Stimulated activated CD4-positive, alpha-beta T cell treated with anti-CD3 and anti-CD28 coated beads, Interleukin-1b, Interleukin-23, amount 100 ng/mL, for 1 hour (primary cell): ENCODE measurements at places on chromosomes 5 and 9.

GRCh38 chr5:148381906-148382305 is 1.9 kb upstream of the FBXO38 start:
- no peak for DNase-seq

- no peak for DNase-seq
These were observed 28.3 kb downstream of the PAEP start for GRCh38 chr9:135589596-135590485.

- no peak for DNase-seq
These were observed 22.6 kb downstream of the PIP5K1B start for GRCh38 chr9:68727636-68728035.

GRCh38 chr9:95506428-95506677 is 10.4 kb downstream of the PTCH1 start:
- no peak for DNase-seq

DNA sequence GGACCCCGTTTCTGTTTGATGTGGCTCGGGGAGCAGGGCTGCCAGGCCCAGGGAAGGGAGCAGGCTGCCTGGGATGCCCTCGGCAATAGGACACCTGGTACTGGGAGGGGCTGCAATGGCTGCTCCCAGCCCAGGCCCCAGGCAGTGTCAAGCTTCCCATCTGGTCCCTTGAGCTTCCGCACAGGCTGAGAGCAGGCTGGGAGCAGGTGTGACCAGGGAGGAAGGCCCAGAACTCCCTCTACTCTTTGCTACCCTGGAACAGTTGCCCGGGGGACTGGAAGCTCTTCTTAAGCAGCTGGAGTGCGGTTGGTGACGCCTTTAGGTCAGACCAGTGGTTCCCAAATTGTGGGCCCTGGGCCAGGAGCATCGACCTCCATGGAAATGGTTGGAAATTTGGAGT is 186.9 kb downstream of the GADD45G start:
- DNase-seq = no peak

DNA sequence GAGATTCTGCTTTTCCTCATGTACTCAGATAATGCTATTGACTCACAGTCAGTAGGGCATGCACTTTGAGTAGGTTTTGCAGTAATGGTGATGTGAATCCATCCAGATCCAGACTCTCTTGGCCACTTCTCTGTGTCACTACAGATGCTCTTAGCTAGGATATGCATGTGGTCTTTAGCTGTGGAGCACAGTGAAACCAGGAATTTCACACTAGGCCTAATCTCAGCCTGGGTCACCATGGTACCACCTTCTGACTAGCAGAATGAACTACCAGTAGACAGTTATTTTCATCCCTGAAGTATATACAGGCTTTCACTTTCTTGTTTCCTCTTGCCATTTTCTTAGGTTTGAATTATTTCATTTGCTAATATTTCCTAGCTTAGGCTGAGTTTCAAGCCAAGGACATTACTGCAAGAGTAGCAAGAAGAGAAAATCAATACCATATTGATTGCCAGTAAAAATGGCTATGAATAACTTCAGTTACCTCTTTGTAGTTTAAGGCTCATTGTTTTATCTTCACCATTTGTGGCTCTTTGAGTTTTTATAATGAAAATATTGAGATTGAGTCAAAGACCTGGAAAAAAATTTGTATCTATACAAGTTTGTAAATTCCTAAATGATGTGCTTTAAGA is 28.4 kb upstream of the CSNK1G3 start:
- DNase-seq = no peak

GRCh38 chr5:7856855-7857254 is 5.9 kb upstream of the CFAP90 start:
- DNase-seq = no peak

GRCh38 chr9:34408173-34408572 is 31.5 kb upstream of the MYORG start:
- no peak for DNase-seq

GRCh38 chr9:136089697-136090045 is 5.4 kb downstream of the NACC2 start:
- DNase-seq = no peak

DNA sequence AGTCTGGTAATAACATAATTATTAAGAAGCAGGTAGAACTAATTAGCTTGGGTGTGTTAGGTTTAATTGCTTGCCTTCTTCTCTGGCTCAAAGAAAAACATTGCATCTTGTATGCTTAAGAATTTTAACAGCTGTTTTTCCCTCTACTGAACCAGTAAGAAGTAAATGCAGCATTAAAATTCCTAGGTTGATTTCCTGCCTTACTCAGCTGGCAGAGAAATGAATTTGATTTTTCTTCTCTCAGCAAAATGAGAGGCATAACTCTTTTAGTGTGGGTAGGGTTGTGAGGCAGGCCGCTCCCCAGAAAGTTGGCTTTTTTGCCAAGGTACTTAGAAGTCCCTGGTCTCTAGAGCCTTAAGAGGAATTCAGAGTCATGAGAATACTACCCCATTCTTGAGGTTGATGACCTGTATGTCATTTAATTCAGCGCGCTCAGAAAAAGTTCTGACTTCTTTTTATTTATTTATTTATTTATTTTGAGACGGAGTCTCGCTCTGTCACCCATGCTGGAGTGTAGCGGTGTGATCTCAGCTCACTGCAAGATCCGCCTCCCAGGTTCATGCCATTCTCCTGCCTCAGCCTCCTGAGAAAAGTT is 302.6 kb downstream of the ARHGEF28 start:
- no peak for DNase-seq

DNA sequence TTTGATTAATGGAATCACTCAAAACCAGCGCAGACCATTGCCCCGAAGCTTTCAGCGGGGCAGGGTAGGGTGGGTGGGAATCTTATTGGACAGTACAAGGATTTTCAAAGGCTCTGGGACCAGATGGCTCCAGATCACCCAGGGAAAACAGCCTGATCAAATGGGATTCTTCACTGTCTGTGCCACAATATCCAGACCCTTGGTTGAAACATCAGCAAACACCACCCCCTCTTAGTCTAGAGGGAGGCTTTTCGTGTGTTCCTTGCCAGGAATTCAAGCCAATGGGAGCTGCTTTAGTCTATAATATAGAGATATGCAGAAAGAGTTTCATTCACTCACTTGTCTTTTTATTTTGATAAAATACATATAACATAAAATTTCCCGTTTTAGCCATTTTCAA is 1.7 kb downstream of the GFI1B start:
- DNase-seq = no peak

DNA sequence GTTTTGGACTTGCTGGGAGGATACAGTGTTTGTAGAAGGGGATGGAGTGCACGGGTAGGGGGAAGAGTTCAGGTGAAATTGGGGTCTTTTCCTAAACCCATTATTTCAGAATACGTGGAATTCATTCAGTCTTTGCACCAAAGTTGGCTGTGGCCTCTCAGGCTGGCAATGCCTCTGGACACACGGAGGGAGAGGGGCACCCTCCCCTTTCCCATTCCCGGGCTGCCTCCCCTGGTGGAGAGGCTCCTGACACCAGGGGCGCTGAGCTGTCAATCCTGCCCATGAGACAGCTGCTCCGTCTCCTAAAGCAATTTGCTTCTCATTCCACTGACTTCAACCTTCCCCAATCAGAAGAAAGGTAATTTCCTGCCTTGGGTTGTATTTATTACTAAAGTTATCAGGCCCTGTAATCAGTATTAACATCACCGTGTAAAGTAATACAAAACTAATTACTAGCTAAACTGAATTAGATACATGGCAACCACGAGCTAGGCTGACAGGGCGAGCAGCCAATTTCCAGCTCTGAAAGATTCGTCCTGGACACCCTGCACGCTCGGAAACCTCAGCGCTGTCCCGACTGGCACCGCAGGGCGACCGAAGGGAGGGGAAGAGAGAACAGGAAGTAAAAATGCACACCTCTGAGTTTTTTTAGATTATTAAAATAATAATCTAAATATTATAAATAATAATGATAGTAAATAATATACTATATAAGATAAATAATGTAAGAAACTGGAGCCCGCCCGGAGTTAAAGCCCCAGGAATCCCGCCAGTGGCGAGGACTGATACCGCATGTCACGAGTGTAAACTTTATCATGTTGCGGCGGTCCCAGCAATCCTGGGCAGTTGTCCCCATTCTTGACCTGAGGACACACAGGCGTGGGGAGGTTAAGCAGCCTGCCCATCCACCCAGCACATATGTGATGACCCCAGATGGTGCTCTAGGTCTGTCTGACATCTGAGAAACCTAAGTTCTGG is 6.9 kb upstream of the OLFM1 start:
- no peak for DNase-seq

DNA sequence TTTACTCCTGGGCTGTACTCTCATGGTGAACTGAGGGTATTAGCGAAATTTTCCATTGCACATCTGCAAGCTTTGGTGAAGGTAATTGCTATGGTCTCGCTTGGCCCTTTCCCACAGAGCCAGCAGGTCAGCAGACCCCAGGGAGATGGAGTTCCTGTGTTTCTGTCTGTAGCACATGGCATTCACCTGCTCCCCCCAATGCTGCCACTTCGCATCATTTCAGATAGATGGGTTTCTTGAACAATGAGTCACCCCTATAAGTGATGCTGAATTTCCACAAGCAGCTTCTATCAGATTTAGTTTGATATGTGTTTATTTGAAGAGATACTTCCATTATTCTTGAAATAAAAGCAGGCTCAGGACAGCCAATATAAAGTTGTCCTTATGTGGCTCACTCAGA is 117.8 kb downstream of the ERCC6L2 start:
- DNase-seq = no peak

DNA sequence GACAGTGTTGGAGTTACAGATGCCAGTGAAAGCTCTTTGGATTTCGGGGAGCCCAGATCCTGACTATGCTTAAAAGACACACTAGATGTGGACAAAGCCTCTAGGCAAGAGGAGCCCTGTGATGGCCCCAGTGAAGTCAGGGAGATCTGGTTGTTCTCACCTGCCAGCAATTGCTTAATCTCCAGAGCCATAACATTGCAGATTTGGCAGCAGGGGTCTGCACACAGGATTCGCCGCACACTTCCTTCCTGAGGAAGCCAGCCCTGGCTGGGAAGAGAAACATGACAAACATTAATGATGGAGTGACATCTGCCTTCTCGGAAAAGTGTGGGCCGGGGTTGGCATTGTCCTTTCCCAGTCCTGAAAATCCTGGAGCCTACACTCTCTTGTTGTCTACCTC is 65.2 kb upstream of the PHF24 start:
- DNase-seq = no peak

DNA sequence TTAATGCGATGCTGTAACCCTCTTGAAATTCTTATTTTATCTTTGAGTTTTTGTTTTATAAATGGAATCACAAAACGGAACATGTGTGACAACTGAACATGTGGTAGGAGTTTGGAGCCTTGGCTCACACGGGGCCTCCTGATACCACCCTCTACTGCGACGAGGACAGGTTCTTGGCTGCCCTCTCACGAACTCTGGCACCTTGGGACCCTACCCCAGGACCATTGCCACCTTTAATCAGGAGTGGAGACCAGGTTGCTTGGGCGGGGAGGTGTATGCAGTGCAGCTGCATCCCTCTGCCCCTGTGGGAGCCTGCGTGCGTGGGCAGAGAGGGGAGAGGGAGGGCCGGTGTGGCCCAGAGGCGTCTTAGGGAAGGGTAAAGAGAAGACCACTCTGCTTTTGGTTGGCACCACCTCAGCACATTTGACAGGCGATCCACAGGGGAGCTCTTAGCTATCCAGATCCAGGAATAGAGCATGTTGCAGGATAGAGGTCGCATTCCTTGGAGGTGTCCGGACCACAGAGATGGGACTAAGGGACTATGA is 753.9 kb upstream of the PTPRD start:
- DNase-seq = no peak

GRCh38 chr5:108061941-108062340 is 320.0 kb downstream of the FBXL17 start:
- no peak for DNase-seq

GRCh38 chr5:87008751-87009560 is 258.7 kb upstream of the RASA1 start:
- no peak for DNase-seq

GRCh38 chr5:81754621-81755020 is 3.7 kb upstream of the SSBP2 start:
- DNase-seq = no peak

GRCh38 chr9:7318920-7319319 is 480.7 kb downstream of the DMAC1 start:
- DNase-seq = no peak

GRCh38 chr5:38846379-38847011 is 683 bp downstream of the OSMR start:
- no peak for DNase-seq

DNA sequence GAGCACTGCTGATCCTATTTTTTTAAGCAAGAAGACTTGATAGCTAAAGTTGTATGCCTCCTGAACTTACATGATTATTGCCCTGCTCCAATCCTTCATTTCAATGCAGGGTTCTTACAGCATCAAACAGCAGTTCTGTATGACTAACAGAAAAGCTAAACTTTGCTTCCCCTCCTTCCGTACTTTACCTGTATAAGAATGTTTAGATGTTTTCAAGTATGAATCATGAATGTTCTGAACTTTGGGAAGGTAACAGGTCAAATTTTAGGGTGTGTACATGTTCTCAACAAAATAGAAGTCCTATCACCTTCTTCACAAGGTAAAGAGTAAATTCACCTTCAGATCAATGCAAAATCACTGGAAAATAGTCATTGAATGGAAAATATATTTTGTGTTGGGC is 972.6 kb upstream of the SEMA6A start:
- no peak for DNase-seq

DNA sequence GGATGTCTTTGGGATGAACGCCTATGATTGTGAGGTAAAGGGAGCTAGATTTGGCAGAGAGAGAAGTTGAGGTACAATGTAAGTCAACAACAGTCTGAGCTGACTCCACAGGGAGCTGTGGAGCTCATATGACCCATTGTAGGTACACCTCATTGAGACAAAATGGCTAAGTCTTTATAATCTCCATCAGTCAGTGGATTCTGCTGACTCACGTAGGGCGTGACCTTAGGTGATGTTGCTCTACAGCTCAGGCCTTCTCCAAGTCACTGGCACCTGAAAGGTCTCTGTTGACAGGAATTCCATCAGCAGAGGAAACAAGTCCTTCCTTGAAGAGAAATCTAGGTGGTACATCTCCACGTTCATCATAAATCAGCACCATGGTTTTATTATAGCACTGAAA is 118.2 kb upstream of the PRR16 start:
- DNase-seq = no peak

- no peak for DNase-seq
These were observed 148.9 kb downstream of the DOCK2 start for GRCh38 chr5:169785771-169786618.

- no peak for DNase-seq
These were observed 94.1 kb upstream of the RANBP6 start for GRCh38 chr9:6109571-6109970.

DNA sequence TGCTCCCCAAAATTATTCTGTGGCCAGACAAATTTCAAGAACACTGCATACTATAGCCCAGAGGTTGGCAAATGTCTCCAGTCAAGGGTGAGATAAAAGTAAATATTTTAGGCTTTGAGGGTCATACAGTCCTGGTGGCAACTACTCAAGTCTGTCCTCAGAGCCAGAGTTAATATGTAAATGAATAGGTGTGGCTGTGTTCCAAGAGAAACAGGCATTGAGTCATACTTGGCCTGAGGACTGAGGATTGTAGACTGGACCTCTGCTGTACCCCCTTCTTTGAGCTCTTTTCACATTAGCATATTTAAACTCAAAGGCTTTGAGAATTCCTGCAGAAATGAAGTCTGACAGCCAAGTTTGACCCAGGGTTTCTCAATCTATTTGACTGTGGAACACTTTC is 129.2 kb upstream of the PTCH1 start:
- DNase-seq = no peak
